ENCODE measurements at places on chromosomes 3 and 15.

DNA sequence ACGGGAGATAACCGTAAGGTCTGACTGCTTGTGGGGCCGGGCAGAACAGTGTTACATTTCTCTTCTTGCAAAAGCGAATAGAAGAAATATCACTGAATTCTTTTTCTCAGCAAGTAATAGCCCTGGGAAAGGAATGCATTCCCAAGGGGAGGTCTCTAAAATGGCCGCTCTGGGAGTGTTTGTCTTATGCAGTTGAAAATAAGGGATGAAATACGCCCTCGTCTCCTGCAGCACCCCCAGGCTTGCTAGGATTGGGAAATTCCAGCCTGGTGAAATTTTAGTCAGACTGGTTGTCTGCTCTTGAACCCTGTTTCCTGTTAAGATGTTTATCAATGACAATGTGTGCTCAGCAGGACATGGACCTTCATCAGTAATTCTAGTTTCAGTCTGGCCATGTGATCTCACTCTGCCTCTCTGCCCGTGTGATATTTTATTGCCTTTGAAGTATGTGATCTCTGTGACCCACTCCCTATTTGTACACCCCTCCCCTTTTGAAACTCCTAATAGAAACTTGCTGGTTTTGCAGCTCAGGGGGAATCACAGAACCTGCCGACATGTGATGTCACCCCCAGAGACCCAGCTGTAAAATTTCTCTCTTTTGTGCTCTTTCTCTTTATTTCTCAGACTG, 715.6 kb downstream of the ROBO1 start:
- DNase-seq = no peak

- peak; percentile 44 for DNase-seq
Observed at GRCh38 chr3:194633349-194634004, at the start of gene TMEM44. Gene TMEM44 (minus strand): TSS chr3:194633419. CDS start chr3:194633215, 204 bp downstream.

DNA sequence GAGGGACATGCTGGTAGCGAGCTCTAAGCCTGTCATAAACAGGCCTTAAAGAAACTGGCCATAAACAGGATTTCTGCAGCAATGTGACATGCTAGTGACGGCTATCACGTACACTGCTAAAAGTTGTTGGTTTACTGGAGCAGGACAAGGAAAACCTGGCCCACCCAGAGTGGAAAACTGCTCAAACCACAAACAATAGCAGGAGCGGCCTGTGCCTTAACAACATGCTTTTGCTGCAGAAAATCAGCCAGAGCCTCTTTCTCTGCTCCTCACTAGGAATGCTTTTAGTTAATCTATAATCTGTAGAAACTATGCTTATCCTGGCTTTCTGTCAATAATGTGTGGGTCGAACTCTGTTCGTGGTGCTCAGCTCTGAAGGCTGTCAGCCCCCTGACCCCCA, 202.9 kb upstream of the UBE3A start:
- no peak for DNase-seq

- DNase-seq = no peak
Observed at GRCh38 chr3:109132801-109133473, 3.6 kb upstream of the C3orf85 start.

- no peak for DNase-seq
Observed at GRCh38 chr15:96014939-96015338, 315.6 kb upstream of the NR2F2 start.

GRCh38 chr3:141405025-141405424, 36.7 kb downstream of the ZBTB38 start:
- no peak for DNase-seq

DNA sequence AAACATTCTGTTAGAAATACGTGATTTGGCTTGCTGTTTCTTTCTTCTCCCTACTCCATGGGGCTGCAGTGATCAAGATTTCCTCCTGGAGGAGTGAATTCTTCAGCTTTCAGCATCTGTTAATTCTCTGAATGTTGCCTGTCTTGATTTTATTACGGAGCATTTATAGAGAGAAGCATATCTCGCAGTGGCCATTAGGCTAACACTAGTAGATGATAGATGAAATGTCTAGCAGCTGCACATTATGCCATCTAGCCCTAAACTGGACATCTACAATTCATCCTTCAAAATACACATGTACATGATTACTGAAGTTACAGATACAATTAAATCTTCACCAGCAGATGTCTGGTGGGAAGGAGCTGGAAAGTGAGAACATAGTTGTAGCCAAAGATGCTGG, 769.8 kb upstream of the NECTIN3 start:
- DNase-seq = no peak

DNA sequence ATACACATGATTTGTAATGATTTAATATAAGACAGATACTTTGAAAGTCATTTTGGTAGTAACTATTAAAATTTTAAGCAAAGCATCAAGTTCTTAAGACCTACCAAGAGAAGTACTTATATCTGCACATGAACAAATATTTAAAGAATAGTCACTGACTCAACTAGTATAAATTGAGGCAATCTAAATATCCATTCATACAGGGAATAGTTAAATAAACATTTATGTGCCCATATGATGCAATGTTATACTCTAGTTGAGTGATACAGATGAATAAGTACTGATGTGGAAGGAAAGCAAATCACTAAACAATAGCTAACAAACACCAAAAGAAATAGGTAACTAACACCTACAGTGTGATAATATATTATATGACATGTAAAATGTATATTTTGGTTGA, 527.7 kb downstream of the EPHA3 start:
- DNase-seq = no peak

- DNase-seq = no peak
Observed at GRCh38 chr3:127585163-127585812, 5.2 kb downstream of the TPRA1 start.

DNA sequence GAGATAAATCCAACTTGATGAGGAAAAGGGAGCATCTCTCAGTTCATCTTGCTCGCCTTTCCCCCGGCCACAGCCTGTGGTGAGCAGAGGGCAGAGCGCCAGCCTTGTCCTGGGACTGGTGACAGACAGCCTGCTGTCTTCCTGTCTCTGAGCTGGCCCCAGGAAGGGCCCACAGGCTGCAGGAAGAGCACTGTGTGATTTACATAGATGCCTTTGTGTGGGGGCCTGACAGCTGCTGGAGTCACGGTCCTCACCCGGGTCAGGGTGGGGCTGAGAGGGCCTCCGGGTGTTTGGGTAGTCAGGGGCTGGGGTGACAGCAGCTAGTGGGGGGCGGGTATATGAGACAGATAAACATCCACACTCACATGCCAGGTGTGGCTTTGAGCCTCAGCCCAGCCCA, 29.3 kb downstream of the PLA2G4D start:
- no peak for DNase-seq

- DNase-seq = no peak
Observed at GRCh38 chr3:70996082-70996481, 587.4 kb downstream of the FOXP1 start.

DNA sequence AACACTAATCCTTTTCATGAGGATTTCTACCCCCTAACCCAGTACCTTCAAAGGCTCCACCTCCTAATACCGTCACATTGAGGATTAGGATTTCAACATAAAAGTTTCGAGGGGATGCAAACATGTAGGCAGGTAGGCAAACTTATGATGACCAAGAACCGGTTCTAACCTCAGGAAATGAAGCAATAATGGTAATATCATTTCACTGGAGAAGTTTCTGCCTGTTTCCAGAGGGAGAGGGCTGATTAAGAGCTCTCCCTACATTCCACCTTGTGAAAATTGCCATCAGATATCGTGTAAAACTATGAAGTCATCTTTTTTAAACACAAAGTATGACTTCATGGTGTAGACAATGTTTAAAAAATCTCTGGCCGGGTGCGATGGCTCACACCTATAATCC, 31.6 kb downstream of the NKIRAS1 start:
- DNase-seq = no peak

DNA sequence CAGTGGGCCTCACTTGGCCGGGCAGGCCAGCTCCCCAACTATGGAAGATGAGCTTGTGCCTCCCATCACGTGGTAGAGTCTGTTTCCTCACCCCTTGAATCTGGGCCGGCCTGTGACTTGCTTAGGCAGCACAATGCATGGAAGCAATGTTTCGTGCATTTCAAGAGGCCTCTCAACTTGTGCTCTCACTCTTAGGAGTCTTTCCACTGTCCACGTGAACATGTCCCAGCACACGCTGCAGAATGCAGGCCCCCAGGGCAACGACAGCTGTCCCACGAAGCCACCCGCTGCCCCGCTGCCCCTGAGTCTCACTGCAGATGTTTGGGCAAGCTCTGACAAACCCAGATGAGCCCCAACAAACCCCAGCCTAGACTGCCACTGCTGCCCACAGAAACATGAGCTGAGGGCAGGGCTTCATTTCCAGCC, 27.2 kb upstream of the SLC41A3 start:
- DNase-seq = no peak

DNA sequence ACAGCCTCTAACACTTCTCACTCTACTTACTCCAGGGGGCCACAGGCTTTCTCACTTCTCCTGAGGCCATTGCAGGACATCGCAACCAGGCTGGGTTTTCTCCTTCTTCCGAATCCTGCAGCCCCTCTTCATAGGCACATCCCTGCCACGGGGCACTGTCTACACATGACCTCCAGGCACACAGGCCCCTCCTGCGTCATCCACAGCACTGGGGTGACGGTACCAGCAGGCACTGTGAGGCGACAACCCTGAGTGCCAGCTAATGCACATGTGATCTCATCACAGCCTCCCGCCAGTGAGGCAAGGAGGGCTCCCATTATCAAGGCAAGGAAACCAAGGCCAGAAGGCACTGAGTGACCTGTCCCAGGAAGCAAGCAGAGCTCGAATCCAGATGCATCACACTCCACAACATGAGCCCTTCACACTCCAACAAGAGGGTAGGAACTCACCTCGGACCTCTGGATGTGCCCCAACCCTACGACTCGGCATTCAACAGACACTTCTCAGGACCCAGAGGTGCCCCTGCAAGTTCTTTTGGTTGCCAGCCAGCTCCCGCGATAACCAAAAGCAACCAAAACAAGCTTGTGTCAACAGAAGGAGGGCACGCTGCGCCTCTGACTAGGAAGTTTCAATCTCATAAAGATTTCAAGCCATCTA, 16.7 kb downstream of the FAM174B start:
- DNase-seq = no peak
